ENCODE measurements at places on chromosomes 7 and 10. TPM values are rescaled to one million over a fixed set of nuclear protein-coding genes. Genes with fewer than 3 reads are reported as not detected.

DNA sequence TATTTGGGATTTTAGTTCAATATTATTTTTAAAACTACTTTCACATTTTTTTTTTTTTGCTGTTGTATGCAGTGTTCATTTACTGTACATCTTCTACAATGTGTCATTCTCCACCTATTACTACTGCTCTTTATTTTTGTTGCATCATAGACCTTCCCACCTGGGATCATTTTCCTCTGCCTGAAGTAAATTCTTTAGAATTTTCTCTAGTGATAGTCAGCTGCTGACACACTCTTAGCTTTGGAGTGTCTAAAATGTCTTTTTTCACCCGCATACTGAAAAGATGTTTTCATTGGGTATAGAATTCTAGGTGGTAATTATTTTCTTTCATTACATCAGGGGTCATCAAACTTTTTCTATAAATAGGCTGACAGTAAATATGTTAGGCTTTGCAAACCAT is 30.5 kb downstream of the CFAP43 start:
- no peak for DNase-seq

DNA sequence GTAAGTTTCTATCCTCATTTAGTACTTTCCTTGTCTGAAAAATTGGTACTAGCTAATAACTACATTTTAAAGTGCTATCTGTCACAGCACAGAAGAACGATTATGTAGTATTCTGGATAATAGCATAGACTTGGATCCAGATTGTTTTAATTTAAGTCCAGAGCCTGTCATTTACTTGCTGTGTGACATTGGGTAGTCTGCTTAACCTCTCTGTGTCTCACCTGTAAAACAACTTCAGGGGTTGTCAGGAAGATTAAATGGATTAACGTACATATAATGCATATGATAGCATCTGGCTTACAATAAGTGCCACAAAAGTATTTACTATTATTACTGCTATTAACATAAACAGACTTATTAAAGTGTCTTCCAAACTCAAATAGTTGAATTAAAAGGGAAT is 1221.4 kb downstream of the GATA3 start:
- DNase-seq: no peak

DNA sequence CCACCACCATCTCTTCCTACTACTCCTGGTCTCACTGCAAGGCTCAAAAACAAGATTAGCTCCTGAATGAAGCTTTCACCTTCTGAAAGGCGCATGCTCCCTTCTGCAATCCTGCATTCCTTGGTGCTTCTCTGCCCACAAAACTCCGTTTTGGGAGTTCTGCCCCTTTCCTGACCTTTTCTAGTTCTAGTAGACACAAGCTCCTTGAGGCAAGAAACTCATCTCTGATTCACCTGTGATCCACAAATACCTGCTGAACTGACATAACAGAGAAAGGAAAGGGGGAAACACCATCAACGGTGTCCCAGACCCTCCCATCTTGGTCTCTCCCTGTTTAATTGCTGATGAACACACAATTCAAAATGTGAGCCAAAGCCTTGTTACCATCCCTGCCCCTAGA is 64.0 kb upstream of the EGR2 start:
- DNase-seq: no peak

GDF10 gene
- 35.2 TPM for total RNA-seq

- no peak for DNase-seq
Measured at GRCh38 chr10:78255214-78255613, 221.6 kb downstream of the RPS24 start.

FAM171A1 gene
- total RNA-seq: 13.2 TPM

PCLO gene
- total RNA-seq: 7.4 TPM

GRCh38 chr10:78727251-78727650 is 341.5 kb upstream of the ZMIZ1 start:
- no peak for DNase-seq

DNA sequence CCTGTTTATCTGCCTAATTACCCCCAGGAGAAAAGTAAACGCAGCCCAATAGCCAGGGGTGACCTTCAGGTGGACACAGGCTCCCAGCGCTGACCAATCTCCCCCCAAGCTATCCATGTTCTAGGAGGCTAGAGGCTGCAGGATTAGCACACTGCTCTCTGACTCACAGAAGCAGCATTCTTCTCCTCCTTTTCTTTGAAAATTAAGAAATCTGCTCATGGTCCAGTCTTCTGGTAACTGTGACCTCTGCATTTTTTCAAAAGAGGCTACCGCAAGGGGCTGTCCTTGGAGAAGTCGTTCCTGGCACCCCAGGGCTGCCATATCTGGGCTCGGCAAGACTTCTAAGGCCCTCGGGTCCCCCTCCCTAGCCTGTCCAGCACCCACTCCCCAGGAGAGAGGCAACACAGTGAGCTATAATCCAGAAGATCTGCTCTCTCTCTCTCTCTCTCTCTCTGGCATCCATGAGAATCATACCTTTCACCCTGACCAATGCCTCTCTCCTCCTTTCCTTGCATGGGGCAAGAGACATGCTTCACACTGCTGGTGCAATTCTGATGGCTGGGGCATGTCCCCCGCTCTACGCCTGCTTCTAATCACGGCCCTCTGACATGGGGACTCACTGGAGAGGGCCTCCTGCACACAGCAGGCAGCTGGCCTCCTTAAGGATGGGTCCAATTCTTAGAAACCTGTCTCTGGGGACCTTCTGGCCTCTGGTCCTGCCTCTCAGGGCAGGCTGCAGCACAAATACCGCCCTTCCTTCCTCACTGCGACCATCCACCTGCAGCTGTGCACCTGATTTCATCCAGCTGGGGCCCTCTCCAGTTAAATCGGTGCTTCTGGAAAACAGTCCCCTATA is 27.3 kb downstream of the ANXA11 start:
- DNase-seq: no peak

TSPAN33 gene
- total RNA-seq: 4.5 TPM

GRCh38 chr7:112049555-112050249 is 156.5 kb downstream of the DOCK4 start:
- DNase-seq: no peak

CD36 gene
- total RNA-seq: 253 TPM

CALHM1 gene
- not detected for total RNA-seq

DNA sequence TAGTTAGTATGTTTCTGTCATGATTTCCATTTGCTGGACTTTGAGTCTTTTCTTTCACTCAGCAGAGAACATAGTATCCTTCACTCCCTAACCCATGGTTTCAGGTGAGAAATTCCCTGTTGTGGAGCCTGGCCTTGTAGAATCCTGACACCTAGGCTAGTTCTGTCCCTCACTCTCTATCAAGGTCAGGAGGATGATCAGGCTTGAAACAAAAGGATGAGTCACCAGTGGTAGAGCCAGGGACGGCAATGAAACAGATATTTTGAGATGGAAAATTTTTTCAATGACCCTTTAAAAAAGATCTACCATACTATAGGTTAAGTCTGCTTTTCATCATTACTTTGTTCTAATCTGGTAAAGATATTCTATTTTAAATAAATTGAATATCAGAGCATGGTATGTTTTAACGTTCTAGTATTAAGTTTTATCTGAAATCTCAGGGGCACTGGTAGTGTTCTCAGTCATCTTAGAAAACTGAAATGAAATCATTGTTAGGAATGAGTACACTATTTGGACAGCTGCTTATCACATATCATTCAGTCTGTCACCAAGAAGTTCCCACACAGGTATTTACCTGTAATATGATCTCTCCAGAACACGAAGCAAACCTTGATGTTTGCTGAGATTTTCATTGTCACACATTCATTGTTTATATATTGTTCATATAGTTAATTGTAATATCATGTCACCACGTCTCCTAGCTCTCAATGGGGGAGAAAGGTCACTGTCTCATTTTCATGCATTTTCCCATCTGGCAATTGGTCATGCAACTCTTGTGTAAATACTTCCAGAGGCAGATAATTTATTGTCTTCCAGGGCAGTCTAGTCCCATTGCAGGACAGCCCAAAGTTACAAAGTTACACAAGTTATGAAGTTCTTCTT is 299.9 kb upstream of the LRRTM3 start:
- no peak for DNase-seq

All from left lung (tissue), 14 donors.